Renal cortical epithelial cell (primary cell): ENCODE measurements at places on chromosomes 12 and 14. TPM values are rescaled to one million over a fixed set of nuclear protein-coding genes. Genes with fewer than 3 reads are reported as not detected.

The DNAJC22 gene
- total RNA-seq = 3.1 and 18.8 TPM in 2 replicates

The PSMB5 gene
- total RNA-seq = 167 and 251 TPM in 2 replicates

DNA sequence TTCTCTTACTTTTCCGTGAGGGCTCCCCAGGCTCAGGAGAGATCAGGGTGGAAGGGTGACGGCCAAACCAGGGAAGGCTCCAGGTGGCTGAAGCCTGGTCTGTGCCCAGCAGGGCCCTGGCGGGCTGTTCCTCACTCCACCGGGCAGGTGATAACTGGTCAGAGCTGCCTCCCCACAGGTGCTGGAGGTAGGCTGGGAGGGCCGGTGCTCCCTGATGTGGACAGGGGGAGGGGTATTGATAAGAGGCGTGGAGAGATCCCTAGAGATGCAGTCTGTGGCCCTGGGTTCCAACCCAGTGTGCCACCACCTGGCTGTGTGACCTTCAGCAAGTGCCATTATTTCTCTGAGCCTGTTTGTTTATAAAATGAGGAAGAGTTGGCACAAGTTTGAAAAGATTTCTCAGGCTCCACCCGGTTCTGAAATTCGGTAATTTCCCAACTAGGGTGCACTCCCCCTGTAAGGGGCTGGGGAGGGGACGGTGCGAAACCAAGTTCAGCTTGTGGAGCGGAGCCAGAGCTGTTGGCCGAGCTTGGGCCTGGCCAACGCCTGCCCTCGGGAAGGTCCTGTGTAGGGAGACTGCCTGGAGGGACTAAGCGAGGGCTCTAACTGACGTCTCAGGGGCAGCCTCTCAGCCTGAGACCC is 1.0 kb upstream of the NR4A1 start:
- peak; percentile 20 for DNase-seq

DNA sequence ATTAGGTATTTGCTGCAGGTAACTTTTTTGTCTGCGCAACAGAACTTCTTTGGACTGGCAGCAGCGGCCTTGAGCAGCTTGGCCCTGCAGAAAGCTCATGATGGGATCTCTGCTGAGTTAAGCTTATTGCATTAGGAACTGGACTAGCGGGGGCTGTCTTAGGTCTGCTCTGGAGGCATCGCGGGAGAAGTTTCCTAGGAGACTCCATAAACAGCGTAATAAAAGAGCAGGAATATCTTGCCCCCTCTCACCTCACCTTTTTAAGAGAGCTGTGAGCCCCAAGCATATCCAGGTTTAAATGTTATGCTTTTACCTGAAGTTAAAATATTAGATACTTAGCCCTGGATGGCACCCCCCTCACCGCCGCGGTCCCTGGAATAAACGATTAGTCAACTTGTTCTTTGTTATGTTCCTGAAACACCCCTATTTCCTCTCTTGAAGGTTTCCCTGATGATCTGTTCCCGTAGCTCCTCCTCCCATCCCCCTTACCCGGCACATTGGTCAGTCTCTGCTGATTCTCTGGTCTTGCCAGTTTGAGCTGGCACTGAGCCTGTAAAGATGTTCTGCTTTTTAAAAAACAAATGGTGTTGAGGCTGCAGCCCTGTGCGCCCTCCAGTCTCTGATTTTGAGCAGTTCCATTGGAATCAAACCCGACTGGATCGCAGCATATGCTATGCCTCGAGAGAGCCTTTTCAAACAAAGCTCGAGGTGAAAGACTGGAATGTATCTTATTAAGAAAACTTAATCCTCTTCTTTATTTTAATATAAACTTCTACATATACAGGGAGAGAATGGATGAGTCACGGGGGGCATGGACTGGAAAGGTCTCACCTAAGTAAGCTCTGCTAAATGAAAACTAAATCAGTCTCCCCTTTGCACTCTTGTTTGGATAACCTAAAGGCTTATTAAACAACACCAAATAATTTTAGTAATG is 1.9 kb downstream of the MLXIP start:
- peak; percentile 89 for DNase-seq

DNA sequence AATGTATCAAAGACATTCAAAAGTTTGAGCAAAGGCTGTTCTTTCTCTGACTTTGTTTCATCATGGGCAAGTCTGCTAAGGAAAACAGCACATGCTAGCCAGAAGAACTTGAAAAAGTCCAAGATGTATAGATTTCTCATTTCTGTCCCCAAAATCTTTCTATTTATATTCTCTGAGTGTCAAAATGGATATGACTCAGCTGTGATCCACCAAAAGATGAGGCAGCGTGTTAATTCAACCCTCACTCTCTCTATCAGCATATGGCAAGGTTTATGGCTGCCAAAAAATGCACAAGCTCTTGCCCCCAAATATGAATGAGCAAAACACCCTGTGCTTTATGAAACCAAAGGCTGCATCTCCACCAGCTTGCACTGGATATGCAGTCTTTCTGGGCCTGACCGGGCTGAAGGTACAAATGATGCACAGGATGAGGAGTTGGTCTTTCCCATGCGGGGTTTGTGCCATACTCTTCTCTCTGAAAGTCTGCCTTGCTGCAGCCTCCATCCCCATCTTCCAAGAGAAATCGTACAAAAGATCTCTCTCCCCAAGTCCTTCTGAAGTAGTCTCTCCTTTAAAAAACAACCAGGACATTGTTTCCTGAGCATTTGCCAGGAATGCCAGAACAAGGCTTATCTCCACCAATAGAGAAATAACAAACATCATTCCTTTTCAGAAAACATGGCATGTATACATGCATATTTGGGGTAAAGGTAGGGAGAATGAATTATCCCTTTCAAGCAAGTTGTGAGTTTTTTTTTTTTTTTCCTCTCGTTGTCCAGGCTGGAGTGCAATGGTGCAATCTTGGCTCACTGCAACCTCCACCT is 203.4 kb downstream of the TMX1 start:
- DNase-seq = no peak

The SIX6 gene
- not detected in 2 replicates for total RNA-seq

- DNase-seq = no peak
Measured at GRCh38 chr12:125220404-125221273, 155.4 kb downstream of the AACS start.

The RASSF9 gene
- 0.69 and 5.0 TPM in 2 replicates for total RNA-seq

DNA sequence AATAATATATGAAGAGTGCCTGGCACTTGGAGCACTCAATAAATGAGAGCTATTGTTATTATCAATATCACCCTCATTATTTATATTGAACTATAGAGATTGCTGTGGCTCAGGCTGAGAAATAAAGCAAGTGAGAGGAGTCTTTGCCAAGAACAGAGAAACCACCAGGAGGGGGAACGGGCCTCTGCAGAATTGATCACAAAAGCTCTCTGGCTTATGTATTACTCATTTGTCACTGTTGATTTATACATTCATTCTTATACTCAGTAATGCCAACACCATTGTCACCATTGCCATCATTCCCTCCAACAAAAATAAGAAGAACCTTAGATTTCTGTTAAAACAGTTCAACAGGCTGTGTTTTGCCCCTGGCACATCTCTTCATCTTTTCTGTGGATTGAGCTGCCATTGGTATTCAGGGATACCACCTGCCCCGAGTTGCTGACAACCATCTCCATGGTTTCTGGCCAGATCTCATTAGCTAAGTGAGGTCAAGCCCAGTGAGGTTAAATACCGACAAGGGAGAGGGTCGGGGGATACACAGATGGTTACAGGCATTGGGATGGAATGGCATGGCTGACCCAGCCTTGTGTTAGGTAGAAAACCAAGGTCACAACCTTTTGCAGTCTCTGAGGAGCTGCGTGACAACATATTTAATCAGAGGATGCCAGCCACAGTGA is 21.8 kb upstream of the PCNX1 start:
- no peak for DNase-seq

- DNase-seq = peak; percentile 65
Measured at GRCh38 chr12:4562034-4562657, at the start of gene DYRK4. Gene DYRK4, plus strand, starts transcription at chr12:4562208. Its CDS starts 38 bp downstream, at chr12:4562246.

The TAS2R10 gene
- 3.0 TPM in 1 of 2 replicates, not detected in the other for total RNA-seq

GRCh38 chr12:108461058-108461660 is 53.9 kb upstream of the FICD start:
- DNase-seq = peak; percentile 59

DNA sequence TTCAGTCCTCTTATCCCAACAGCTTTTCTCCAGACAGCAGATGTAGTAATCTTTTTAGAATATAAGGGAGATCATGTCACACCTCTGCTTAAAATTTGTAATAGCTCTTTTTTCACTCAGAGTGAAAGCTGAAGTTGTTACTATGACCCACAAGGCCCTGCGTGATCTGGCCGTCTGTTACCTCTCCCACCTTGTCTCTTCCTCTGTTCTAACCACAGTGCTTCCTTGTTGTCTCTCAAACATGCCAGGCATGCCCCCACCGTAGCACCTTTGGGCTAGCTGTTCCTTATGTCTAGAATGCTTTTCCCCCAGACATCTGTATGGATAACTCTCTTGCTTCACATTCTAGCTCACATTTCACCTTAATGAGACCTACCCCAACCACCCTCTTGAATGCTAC is 6.5 kb downstream of the NECAP1 start:
- no peak for DNase-seq

GRCh38 chr12:103102225-103102744 is 144.8 kb downstream of the ASCL1 start:
- no peak for DNase-seq

The SLC24A4 gene
- not detected in 2 replicates for total RNA-seq

The GPR84 gene
- not detected in 2 replicates for total RNA-seq

The SIX4 gene
- total RNA-seq = 5.6 and 11.3 TPM in 2 replicates

DNA sequence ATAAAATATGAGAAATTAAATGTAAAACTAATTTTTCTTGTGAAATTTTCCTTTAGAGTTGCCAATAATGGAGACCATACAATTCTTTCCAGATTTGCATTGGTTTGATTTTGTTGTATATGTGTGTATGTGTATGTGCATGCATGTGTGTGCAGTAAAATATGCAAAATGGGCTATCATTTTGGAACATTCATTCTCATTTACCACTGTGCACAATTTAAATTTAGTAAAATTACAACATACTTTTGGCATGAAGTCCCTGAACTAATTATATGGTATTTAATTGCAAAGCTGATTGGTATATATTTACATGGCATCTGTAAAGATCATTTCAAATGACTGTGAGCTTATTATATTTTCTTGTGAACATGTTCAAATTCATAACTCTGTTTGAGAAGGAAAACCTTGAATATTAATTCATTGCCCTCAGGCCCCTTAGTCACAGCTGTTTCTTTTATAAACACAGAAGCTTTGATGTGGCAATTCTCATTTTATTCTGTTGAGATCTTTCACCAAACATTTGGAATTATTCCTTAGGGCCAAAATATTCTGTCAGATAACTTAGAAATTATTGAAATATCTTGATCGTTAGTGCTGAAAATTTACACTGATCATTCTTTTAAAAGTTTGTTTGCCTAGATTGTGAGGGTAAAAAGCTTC is 17.6 kb downstream of the KERA start:
- DNase-seq = peak; percentile 6

GRCh38 chr14:24996930-24997725 is 52.8 kb downstream of the STXBP6 start:
- DNase-seq = no peak

The TAS2R9 gene
- total RNA-seq = 0.35 TPM in 1 of 2 replicates, not detected in the other
